Skin of body (tissue), 3 donors: ENCODE measurements at places on chromosomes 1 and 21.
A peak's percentile ranks its signal among the peaks of the same experiment; 100 is the strongest.

DNA sequence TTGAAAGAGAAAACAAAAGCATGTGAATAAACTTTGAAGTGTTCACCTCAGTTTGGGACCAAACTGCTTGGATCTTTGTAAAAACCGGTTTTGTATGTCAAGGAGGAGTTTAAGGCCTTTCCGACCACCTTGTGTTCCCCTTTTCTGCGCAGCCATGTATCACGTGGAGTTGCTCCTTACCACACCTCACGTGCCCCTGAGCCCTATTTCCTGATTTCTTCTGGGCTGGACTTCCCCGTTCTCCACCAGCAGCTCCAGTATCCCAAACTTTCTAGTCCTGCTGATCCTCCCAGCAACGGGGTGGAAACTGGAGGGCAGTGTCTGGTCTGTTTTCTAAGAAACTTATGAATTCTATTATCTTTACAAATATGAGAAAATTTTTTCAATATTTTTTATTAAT lies 1.6 kb upstream of the SH3D21 start:
- DNase-seq = no peak

GRCh38 chr1:15918962-15919715 lies 56.8 kb downstream of the ZBTB17 start:
- DNase-seq = no peak

- no peak for DNase-seq
Observed at GRCh38 chr1:44661781-44662682, 12.2 kb downstream of the TMEM53 start.

DNA sequence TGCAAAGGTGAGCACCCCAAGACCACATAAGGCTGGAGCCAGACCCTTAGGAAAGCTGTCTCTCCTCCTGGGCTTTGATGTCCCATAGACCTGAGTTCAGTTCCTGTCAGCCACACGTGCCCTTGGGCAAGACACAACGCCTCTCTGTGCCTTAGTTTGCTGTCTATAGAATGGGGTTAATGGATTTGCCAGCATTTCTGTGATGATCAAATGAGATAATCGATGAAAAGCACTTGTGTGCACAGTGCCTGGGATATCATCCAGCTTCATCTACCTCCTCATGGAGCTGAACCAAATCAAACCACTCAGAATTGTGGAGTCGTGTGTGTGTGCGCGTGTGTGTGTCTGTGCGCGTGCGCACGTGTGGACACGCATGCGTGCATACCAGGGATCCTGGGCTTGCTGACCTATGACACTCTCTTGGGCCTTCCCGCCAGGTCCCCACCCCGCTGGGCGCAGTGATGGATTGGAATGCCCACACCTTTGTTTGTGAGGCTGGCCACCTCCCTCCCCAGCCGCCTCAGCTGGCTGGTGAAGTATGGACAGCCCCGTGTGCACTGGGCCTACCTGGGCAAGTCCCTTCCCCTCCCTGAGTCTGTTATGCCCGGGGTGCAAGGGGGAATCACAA lies 5.2 kb downstream of the TTC22 start:
- DNase-seq = no peak

DNA sequence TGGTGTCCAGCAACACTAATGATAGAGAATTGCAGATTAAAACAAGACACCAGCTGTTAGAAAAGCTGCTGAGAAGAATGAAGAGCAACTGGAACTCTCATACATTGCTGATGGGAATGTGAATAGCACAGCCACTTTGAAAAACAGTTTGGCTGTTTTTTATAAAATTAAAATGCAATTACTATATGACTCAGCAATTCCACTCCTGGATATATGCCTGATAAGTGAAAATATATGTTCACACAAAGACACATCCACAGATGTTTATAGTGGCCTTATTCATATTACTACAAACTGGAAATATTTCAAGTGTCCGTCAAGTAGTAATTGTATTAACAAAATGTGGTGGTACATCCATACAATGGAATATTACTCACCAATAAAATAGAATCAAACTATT lies 99.7 kb upstream of the HAO2 start:
- no peak for DNase-seq

DNA sequence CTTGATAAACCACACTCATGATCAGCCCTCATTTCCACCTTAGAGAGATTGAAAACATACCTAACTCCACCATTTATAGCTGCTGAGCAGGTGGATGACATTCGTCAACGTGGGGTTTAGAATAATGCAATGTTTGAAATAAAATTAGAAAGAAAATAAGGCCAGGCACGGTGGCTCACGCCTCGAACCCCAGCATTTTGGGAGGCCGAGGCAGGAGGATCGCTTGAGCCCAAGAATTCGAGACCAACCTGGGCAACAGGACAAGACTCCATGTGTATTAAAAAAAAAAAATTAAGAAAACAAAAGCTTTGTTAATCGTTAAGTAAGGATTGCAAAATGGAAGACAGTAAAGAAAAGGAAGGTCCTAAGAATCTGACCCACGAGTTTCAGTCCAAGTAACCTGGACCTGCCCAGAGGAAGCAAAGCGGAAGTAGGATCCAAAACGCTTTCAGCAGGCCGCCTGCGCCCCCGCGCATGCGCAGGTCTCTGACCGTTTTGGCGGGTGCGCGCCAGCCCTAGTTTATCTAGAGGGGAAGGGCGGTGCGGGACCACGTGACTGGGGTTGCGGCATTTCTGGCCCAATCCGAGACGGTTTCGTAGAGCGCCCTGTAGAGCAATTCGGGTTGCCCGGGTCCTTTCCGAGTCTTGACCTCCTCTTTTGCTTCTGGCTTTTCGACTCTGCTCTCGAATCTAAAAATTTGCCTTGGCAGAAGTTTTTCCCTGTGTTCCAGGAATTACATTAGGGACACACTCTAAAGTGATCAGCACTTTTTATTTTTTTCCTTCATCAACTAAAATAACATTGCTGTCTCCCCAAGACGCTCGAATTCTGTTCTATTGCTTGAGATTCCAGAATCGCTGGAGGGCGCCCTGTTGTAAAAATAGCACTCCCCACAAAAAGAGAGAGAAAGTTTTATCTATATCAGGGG lies 22.5 kb downstream of the ANP32E start:
- peak; percentile 96 for DNase-seq

GRCh38 chr1:68178821-68179490 lies 53.4 kb downstream of the WLS start:
- no peak for DNase-seq

DNA sequence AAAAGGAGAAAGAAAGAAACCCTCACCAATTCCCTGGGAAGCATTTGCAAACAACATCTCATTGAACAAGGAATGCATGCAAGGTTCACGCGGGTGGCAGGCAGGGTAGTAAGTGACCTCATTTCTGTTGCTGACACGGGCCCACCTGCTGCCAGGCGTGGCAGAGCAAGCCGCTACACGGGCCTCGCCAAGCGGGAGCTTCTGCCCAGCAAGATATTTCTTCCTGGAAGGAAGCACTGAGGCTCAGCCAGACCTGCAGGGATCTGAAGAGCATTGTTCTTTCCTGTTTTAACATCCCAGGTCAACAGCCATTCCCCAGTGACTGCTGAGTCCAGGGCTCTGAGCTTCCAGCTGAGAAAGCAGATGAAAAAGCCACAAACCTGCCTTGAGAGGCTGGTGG lies 91.9 kb upstream of the IGSF21 start:
- no peak for DNase-seq

- DNase-seq = no peak
Observed at GRCh38 chr1:46556822-46557221, 5.4 kb upstream of the KNCN start.

DNA sequence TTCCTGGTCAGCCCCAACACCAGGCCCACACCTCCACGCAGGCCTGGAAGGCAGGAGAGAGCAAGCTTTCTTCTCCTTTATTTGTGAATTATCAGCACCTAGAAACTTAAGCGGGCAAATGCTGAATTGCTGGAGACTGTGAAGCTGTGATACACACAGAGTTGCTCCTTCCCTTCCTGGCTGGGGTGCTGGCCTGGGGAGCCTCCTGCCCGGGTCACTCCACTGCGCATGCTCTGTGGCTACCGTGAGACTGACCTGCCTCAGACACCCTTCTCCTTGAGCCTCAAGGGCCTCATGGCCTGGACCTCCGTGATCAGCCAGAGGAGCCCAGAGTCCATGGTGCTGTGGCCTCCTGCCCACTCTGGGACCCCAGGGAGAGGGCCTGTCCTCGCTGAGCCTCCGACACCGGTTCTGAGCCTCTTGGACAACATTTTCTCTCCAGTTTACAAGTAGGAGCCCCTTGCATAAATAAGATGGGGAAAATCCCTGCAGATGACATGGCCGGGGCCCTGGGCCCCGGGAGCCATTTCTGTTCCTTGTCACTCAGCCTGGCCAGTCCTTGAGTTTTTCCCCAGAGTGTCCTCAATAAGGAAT lies 18.0 kb downstream of the AGPAT3 start:
- no peak for DNase-seq

- no peak for DNase-seq
Observed at GRCh38 chr1:200992382-200993048, 31.0 kb downstream of the KIF21B start.

DNA sequence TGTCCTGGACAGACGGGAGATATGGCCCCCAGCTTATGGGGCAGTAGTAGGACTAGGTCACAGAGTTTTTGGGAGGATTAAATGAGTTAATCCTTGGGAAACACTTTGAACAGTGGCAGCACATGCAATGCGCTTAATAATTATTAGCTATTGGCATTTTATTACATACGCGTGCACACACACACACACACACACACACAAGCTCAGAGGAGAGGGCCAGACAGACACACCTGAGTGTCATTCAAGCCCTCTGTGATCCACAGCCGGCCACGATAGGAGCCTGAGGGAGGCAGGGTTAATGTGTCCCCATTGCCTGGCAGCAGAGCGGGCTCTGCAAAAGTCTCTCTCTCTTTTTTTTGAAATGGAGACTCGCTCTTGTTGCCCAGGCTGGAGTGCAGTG lies 37.9 kb downstream of the EPHA2 start:
- no peak for DNase-seq

DNA sequence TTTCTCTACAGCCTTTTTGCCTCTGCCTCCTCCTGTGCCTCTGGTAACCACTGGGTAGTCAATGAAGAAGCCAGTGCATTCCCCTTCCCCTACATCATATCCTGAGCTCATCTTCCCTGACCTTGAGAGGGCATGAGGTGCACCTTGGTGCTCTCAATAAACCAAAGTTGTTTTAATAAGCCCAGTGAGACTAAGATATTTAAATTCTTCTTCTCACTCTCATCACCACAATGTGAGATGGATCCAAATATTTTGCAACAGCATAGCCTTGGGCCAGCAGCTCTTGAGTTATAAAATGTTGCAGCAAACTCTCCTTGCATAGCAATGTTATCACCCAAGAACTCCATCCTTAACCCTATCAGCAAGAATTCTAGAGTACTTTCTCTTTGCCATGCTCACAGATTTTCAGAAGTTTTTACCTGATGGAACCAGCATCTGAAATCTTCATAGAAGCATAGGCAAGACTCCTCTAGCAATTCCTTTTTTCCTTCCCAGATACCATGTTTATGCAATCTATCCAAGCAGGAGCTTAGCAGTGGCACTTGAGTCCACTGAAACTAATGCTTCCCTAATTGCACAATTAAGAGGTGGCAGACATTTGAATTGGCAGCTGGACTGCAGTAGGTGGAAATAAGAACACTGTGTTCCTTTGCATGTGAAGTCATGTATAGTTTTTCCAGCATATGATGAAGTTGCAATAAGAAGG lies 36.8 kb downstream of the CDC7 start:
- no peak for DNase-seq

DNA sequence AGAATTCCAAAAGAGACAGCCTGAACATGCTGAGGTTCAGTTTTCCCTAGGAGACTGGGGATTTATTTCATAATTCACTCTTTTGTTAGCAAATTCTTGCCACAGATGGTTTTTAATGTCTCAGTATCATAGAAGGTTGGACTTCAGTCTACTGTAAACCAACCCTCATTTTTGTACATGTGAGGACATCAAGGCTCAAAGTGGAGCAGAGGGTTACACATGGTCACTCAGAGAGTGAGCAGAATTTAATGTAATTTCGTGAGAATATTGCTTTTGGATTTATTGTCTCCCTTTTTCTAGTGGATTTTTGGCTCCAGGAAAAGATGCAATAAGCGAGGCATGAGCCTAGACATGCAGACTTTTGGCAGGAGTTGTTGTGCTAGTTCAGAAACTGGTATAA lies 210.8 kb upstream of the JUN start:
- DNase-seq = peak; percentile 13

- no peak for DNase-seq
Observed at GRCh38 chr21:42352441-42353095, 1.8 kb upstream of the TFF2 start.

- DNase-seq = no peak
Observed at GRCh38 chr1:241130881-241131280, 226.1 kb downstream of the RGS7 start.

- no peak for DNase-seq
Observed at GRCh38 chr1:175889848-175890247, 146.5 kb upstream of the TNR start.

- DNase-seq = no peak
Observed at GRCh38 chr1:163845279-163845678, 523.5 kb downstream of the NUF2 start.

DNA sequence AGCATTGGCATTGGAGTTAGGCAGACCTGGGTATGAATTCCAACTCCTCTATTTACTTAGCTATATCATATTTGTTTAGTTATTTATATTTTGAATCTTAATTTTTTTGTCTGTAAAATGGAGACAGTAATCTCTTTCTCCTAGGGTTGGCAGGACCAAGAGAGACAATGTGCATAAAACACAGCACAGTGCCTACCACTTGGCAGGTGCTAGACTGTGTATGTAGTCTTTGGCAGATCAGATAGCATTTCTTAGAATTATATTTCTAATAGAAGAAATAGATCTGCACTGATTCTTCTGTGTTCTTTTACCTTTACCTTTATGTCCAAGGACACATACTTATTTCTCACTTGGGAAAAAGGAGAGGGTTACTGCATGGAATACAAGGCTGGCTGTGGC lies 177.2 kb downstream of the GIPC2 start:
- DNase-seq = no peak
